Glutamatergic neuron (in vitro differentiated cells): ENCODE measurements at places on chromosomes 12 and 14. TPM values are rescaled to one million over a fixed set of nuclear protein-coding genes. Genes with fewer than 3 reads are reported as not detected.
A peak's percentile ranks its signal among the peaks of the same experiment; 100 is the strongest.

DNA sequence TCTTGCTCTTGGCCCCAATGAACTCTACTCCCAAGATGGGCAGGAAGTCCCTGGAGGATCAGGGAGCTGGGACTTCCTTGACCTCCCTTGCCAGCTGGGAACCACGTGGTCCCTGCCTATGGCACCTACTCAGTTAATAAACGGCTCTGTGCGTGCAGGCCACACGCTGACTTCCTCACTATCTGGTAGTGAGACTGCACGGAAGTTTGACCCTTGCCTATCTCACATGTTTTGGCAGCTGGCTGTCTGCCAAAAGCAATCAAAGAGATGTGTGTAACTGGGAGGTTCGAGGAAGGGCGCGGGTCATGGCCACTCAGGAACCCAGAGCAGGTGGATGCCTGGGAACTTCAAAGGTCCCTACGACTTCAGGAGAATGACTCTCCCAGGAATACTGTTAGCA is 57.9 kb downstream of the RFLNA start:
- peaks cover 12% of the 10 kb centered on the region for H3K36me3 ChIP-seq
- H3K27me3 ChIP-seq: peaks cover 16% of the 10 kb centered on the region
- no peak overlapping the region for H3K27ac ChIP-seq
- no peak for DNase-seq
- peaks cover 9% of the 10 kb centered on the region for H3K4me1 ChIP-seq

GRCh38 chr14:67166450-67166853 is 22.8 kb upstream of the GARIN2 start:
- no peak overlapping the region for H3K4me3 ChIP-seq
- no peaks in the 10 kb centered on the region for H3K27me3 ChIP-seq
- DNase-seq: peak; percentile 30
- no peaks in the 10 kb centered on the region for H3K4me1 ChIP-seq
- H3K36me3 ChIP-seq: peaks cover 3% of the 10 kb centered on the region

DNA sequence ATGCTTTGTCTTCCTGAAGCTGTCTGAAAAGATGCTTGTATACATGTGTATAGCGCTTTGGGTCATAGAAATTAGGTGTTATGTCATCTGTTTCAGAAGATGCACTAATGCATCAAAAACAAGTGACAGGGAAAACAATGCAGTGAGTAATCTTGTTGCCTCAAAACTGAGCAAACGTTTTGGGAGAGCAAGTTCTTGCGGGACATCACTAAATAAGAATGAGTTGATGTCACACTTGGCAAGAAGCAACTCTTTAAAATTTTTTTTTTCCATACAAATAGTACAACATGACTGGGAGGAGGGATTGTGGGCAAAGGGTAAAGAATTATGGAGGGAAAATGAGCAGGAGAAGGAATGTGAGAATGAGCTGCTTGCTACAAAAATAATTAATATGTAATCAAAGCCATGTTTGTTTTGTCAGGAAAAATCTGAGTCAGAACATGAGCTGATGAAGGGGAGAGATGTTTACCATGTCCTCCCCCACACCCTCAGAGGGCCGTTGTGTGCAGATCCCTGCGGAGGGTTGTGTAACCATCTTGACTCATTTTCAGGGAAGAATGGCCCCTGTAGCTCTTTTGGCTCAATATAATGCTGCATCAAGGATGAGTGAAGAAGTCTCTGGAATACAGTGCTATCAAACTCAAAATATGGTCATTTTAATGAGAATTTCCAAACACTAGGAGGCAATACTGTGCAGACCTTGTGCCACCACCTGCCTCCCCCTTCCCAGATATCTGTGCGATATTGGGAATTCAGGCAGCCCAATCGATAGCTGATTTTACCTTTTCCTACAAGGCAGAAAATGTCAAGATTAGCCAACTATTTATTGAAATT is 41.4 kb downstream of the BORCS5 start:
- no peak overlapping the region for H3K27ac ChIP-seq
- no peaks in the 10 kb centered on the region for H3K36me3 ChIP-seq
- no peak overlapping the region for H3K4me3 ChIP-seq
- peaks cover 6% of the 10 kb centered on the region for H3K4me1 ChIP-seq
- H3K27me3 ChIP-seq: peaks cover 3% of the 10 kb centered on the region

- peaks cover 4% of the 10 kb centered on the region for H3K4me1 ChIP-seq
- H3K27ac ChIP-seq: no peak overlapping the region
- H3K4me3 ChIP-seq: no peak overlapping the region
These were observed 118.7 kb downstream of the KSR2 start for GRCh38 chr12:117850048-117850447.

- no peak overlapping the region for H3K27ac ChIP-seq
- H3K4me3 ChIP-seq: no peak overlapping the region
- DNase-seq: no peak
- H3K36me3 ChIP-seq: peaks cover 8% of the 10 kb centered on the region
These were observed 83.5 kb downstream of the CAND1 start for GRCh38 chr12:67352682-67353081.

GRCh38 chr14:39851202-39851601 is 419.0 kb upstream of the FBXO33 start:
- H3K4me1 ChIP-seq: peaks cover 9% of the 10 kb centered on the region
- H3K27me3 ChIP-seq: no peaks in the 10 kb centered on the region
- H3K4me3 ChIP-seq: no peak overlapping the region
- no peaks in the 10 kb centered on the region for H3K36me3 ChIP-seq

DNA sequence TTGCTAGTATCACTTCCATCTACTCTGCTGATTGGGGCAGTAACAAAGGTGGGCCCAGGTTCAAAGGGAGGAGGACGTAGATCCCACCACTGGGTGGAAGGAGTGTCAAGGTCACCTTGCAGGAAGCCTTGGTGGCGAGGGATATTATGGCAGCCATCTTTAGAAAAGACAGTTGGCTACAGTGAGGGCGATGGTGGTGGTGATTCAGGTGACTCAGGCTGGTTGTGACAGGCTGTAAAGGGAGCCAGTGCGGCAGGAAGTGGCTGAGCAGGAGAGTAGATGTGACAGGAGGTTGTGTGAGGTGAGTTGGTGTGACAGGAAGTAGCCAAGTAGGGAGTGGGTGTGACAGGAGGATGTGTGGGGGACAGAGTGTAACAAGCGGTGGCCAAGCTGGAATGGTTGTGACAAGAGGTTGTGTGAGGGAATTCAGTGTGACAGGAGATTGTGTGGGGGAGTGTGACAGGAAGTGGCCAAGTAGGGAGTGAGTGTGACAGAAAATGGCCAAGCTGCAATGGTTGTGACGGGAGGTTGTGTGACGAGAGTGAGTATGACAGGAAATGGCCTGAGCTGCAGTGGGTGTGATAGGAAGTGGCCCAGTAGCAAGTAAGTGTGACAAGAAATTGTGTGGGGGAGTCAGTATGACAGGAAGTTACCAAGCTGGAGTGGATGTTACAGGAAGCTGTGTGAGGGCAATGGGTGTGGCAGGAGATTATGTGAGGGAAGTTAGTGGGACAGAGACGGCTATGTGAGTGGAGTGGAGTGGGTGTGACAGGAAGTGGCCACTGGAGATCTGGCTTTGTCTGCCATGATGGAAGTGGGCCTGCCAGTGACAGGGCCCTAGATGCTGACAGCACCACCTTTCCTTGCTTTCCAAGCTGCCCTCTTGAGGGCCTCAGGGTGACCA is 136.5 kb upstream of the MYL2 start:
- H3K27ac ChIP-seq: no peak overlapping the region
- no peak overlapping the region for H3K4me3 ChIP-seq
- H3K36me3 ChIP-seq: no peaks in the 10 kb centered on the region
- no peaks in the 10 kb centered on the region for H3K27me3 ChIP-seq

DNA sequence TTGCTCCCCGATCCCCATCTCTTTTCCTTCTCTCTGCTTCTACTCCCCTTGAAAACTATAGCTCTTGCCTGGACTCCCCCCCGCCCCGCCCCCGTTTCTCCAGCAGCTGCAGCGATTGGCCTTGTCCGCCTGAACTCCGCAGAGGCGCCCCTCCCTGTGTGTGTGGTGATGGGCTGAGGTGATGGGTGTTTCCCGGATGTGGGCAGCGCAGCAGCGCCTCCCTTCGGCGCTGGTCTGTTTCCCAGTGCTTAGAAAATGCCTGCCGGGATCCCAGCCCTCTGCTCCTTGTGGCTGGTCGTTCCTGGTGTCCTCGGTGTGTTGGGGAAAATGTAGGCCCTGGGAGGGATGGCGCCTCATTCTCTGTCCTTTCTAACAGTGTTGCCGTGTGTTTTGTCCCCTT is 43.3 kb downstream of the GALNT8 start:
- H3K27me3 ChIP-seq: peaks cover 3% of the 10 kb centered on the region
- peaks cover 4% of the 10 kb centered on the region for H3K4me1 ChIP-seq
- peak overlapping the region; percentile 16 for H3K4me3 ChIP-seq
- peaks cover 7% of the 10 kb centered on the region for H3K36me3 ChIP-seq
- H3K27ac ChIP-seq: peak overlapping the region; percentile 36

DNA sequence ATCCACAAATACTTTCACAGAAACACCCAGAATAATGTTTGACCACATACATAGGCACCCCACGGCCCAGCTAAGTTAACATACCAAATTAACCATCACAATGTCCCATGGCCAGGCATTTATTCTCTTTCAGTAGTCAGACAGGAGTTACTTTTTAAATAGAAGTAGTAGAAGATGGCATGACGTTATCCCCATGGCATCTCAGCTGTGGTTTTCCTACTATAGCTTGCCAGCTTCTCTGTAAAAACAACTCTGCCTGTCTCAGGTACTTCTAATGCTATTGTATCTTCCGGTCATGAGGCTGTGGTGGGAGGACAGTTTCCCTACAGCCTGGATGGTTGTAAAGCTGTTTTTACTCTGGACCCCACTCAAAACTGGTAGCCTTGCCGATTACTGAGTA is 19.3 kb downstream of the CTSG start:
- peaks cover 2% of the 10 kb centered on the region for H3K27me3 ChIP-seq
- H3K27ac ChIP-seq: no peak overlapping the region
- no peaks in the 10 kb centered on the region for H3K4me1 ChIP-seq
- no peak for DNase-seq
- no peak overlapping the region for H3K4me3 ChIP-seq

GRCh38 chr12:23576372-23576771 is 373.1 kb downstream of the SOX5 start:
- H3K27me3 ChIP-seq: peaks cover 4% of the 10 kb centered on the region
- H3K4me3 ChIP-seq: no peak overlapping the region
- H3K4me1 ChIP-seq: peaks cover 2% of the 10 kb centered on the region
- DNase-seq: no peak
- no peaks in the 10 kb centered on the region for H3K36me3 ChIP-seq

DNA sequence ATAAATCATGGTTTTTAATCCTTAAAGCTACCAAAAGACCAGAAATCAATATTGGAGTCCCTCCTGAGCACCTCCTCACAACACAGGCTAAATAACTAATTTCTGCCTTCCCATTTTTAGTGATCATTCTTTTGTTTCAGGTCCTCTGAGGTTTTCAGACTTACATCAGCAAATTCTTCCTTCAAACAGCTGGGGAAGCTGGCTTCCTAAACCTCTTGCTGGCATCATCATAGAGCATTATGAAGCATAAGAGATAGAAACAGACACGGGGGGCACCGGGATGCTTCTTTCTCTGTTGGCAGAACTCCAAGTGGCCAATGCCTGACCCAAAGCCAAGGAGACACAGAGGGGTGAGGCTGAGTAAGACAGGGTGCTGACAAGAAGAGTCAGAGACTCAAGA is 47.9 kb upstream of the DBX2 start:
- H3K27me3 ChIP-seq: peaks cover 2% of the 10 kb centered on the region
- no peak for DNase-seq
- H3K4me1 ChIP-seq: no peaks in the 10 kb centered on the region
- H3K36me3 ChIP-seq: no peaks in the 10 kb centered on the region
- no peak overlapping the region for H3K4me3 ChIP-seq

DNA sequence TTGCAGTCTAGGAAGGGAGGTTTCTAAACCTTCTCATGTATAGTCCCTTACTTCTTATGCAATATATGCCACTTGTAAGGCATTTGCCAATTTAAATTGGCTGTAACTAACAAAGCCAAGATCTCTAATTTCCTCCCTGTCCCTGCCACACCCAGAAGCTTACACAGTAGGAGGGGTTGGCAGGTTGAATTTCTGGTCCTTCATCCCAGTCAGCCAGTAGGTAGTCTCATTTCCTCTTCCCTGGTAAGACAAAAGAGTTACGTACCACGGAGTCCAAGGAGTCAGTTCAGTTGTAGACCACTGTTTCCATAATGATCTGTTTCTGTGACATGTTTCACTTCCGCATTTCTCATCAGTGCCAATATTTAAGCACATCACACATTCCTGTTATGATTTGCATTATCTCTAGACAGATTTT is 47.0 kb upstream of the PLBD1 start:
- no peak for DNase-seq
- H3K4me1 ChIP-seq: peaks cover 3% of the 10 kb centered on the region
- H3K27me3 ChIP-seq: no peaks in the 10 kb centered on the region
- no peak overlapping the region for H3K4me3 ChIP-seq
- no peak overlapping the region for H3K27ac ChIP-seq

DNA sequence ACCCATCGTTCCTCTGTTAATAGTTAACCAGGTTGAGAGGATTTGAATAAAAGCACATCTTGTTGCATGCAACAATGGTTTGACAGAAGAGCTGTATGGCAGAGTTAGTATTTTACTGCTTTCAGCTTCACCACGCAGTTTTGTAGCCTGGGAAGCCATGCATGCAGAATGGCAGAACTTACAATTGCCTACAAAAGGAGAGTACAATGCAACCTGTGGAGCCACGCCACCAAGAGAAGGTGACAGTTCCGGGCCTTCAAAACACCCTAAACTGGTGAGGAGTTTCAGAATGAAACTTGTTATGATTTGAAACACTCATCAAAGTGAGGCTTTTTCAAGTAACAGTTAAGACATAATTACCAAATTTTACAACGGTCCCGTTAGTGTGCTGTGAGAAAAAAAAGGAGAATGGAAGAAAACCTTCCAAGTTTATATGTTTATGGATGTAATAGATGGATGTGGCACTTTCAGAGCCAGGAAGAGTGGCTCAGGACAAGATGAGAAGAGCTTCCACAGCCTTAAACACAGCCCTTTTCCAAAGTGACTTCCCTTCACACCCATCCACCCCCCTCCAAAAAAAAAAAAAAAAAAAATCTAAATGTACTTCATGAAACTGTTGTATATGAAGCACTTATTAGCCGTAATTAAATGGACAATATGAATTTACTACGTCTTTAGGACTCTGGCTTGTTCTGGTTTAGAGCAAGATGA is 158.7 kb downstream of the EGLN3 start:
- H3K27ac ChIP-seq: no peak overlapping the region
- no peak for DNase-seq
- H3K36me3 ChIP-seq: no peaks in the 10 kb centered on the region
- H3K27me3 ChIP-seq: no peaks in the 10 kb centered on the region
- H3K4me3 ChIP-seq: no peak overlapping the region
- H3K4me1 ChIP-seq: peaks cover 11% of the 10 kb centered on the region

- no peak overlapping the region for H3K27ac ChIP-seq
- H3K4me3 ChIP-seq: no peak overlapping the region
- H3K27me3 ChIP-seq: peaks cover 3% of the 10 kb centered on the region
- no peak for DNase-seq
- peaks cover 26% of the 10 kb centered on the region for H3K36me3 ChIP-seq
These were observed 118.4 kb downstream of the PPHLN1 start for GRCh38 chr12:42444192-42444943.

The PZP gene
- not detected for total RNA-seq

The FSCB gene
- total RNA-seq: not detected

The BATF gene
- not detected for total RNA-seq

The FOXN4 gene
- 0.61 TPM for total RNA-seq

The TAS2R8 gene
- not detected for total RNA-seq

The OR6C2 gene
- not detected for total RNA-seq

The RFLNA gene
- total RNA-seq: 36.9 TPM
